Stimulated activated CD8-positive, alpha-beta memory T cell treated with anti-CD3 and anti-CD28 coated beads, Interleukin-7, amount 100 ng/mL, for 1 hour (primary cell): ENCODE measurements at places on chromosomes 4 and X.

GRCh38 chr4:4677556-4678522 is 136.0 kb upstream of the STX18 start:
- no peak for DNase-seq

- no peak for DNase-seq
Measured at GRCh38 chr4:130238121-130238520, 1142.2 kb downstream of the C4orf33 start.

GRCh38 chr4:178068136-178068535 is 625.9 kb upstream of the AGA start:
- no peak for DNase-seq

- DNase-seq: no peak
Measured at GRCh38 chrX:29926056-29926455, 289.3 kb upstream of the MAGEB2 start.

- DNase-seq: no peak
Measured at GRCh38 chr4:153447175-153447905, 18.8 kb upstream of the TMEM131L start.

GRCh38 chr4:151322570-151322969 is 2.8 kb downstream of the SH3D19 start:
- DNase-seq: no peak

- no peak for DNase-seq
Measured at GRCh38 chrX:42096265-42096920, 173.0 kb upstream of the CASK start.
